Hypothalamus (tissue), 51 donors: ENCODE measurements at places on chromosomes 12 and 14.
A peak's percentile ranks its signal among the peaks of the same experiment; 100 is the strongest.

GRCh38 chr14:81450976-81451375, 50.9 kb upstream of the STON2 start:
- DNase-seq = no peak

DNA sequence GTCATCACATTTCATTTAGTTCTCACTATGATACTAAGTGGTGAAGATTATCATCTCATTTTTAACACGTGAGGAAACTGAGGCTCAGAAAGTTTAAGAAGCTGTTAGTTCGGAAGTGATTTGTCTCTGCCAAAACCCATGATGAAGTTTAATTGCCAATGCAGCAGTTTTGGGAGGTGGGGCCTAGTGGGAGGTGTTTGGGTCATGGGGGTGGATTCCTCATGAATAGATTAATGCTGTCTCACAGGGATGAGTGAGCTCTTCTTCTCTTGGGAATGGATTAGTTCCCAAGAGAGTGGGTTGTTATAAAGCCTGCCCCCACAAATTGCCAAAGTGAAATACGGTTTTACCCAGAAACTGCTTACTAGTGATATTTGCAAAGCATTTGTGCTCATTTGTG, 91.5 kb upstream of the IGF1 start:
- DNase-seq = no peak

DNA sequence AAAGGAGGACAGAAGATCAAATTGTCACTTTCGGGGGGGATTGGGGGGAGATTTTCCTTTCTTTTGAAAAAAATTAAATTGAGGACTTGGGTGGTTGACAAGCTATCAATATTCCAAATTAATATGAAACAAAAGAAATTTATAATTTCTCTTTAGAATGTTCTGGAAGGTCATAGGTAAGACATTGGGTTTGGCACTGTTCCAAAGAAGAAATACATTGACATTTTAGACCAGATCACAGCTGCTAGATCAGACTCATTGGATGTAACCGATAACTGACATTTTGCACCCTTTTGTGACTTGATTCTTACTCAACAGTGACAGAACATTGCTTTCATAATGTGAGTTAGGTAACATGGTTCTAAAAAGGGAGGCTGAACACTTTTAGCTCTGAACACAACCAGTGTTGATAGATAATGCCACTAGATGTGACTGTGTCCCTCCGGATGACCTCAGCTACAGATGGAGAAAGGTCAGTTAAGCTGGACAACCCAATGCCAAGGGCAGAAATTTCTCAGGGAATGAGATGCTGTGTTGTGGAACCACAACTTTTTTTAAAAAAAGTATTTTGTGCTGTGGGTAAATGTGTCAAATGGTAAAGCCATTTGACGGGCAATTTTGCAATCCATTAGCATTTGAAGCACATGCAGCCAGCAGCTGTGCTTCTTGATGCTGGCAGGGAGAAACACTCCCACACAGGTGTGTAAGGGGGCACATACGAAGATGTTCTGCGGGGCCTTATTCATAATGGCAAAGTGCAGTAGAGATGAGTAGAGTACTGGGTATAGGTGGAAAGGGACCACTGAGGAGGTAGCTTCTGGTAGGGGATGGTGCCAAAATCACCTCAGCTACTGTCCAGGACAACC, 62.9 kb downstream of the RFX4 start:
- DNase-seq = no peak

DNA sequence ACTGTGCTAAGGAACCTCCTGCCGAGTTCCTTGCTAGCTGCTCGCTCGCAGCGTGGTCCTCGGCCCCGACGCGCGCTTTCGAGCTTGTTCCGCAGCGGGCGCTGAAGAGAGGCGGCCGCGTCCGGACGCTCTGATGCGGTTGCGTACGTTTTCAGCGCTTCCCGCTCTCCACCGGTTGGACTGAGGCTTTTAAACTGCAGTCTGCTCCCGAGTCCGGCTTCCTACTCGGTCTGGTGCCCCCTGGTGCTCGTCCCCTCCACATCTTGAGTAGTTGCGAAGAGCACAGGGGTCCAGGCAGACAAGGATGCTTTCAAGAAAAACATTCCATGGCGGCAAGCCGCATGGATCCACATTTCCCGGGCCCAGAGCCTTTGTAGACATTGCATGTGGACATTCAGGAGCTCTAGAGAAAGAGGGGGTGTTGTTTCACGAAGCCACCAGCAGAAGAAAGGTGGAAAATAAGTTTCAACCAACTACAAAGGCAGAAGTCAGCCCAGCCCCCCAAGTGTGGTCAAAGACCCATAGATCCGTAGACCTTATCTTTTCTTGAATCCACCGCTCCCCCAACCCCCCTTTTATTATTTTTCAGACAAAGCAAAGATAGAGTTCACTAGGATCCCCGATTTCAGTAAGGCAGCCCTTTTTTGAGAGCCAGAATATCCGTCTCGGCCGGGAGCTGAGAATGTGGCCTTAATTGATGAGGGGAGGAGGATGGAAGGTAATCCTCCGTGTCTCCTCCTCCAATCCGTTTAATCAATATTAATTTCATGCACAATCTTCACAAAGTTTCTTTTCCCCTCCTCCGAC, 984 bp upstream of the WNK1 start:
- peak; percentile 85 for DNase-seq
